ENCODE measurements at places on chromosomes 1 and 21.

GRCh38 chr1:173527151-173527826 is 50.2 kb downstream of the PRDX6 start:
- no peak for DNase-seq

- DNase-seq, result peak; percentile 55
Observed at GRCh38 chr1:228768355-228769000, 33.2 kb downstream of the RHOU start.

GRCh38 chr1:59816318-59816878 is 1.6 kb downstream of the HOOK1 start:
- DNase-seq, result no peak

- no peak for DNase-seq
Observed at GRCh38 chr1:207316141-207316540, 5.3 kb upstream of the CD55 start.

DNA sequence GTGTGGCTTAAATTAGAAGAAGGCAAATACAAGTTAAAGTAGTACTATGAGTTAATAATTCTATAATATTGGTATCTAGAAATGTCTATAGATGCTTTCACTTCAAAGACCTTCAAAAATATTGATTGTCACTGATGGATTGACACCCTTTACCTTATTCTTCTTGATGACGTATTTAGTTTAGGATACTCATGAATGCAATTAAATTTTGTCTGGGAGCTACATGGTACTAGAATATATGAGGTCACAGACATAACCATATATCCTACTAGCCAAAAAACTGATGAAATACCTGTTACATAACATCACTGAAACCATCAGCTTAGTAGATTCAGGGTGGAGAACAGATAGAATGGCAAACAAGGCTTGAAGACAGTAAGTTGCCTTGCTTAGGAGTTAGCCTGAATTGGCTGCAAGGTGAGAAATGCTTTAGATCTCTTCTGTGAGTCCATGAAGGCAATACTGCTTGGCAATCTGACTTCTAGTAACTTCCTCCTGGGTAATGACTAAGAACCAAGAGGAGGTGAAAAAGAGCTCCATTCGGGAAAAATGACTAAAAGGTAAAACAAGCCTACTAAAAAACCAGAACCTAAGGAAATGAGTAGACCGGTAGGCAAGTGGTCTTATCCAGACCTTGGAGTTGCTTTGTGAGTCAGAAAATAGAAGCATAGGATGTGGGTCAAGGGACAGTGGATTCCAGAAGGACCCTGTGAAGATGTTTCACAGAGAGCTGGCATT is 16.9 kb upstream of the ARHGAP29 start:
- no peak for DNase-seq

DNA sequence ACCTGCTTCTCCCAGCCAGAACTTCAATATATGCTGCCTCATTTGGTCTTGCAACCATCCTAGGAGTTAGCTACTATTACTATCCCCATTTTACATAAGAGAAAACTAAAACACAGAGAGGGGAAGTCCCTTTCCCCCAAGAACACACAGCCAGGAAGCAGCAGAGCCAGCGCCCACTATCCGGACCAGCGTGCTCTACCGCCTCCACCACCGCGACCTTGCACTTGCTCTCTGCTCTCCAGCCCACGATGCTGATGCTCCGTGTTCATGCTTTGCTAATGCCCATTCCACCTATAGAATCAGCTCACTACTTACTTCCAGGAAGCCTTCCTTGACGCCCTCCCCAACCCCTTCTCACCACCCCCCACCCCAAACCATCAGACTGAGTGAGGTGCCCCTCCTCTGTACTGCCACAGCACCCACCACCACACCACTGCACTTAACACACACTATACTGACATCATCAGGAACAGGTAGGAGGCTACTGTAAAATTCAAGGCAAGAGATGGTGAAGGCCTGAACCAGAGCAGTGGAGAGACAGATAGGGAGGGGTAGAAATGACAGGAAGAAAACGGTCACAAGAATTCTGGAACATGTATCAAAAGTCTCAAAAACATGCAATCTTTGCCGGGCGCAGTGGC is 9.4 kb downstream of the TMEM53 start:
- DNase-seq, result no peak

GRCh38 chr1:10188133-10188650 is 22.2 kb upstream of the KIF1B start:
- no peak for DNase-seq

- no peak for DNase-seq
Observed at GRCh38 chr1:202575918-202576653, 134.2 kb downstream of the SYT2 start.

GRCh38 chr1:170790175-170790574 is 126.2 kb downstream of the PRRX1 start:
- no peak for DNase-seq

DNA sequence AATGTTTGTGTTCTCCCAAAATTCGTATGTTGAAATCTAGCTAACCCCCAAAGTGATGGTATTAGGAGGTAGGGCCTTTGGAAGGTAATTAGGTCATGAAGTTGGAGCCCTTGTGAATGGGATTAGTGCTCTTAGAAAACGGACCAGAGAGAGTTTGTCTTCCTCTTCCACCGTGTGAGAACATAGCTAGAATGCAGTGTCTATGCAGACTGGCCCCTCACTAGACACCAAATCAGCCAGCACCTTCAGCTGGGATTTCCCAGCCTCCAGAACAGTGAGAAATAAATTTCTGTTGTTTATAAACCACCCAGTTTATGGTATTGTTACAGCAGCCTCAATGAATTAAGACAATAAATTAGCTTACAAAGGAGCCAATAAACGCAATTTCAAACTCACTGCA is 58.0 kb downstream of the KIAA0319L start:
- DNase-seq, result no peak

DNA sequence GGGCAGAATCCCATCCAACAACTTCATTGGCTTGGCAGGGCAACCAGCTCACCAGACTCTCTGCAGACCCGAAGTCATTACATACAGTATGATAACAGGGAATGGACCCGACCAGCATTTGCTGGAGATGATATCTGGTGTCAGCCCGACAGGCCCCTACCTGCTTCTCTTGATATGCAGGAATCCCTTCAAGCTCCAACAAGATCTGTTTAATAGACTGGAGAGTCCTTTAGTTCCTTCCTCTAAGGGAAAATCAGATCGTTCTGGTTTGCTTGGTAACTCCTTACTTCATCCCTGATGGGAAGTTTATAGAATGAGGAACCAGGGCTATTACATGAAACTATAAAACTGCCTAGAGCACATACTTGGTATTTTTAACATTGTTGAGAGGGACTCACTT is 61.2 kb downstream of the EDARADD start:
- no peak for DNase-seq

GRCh38 chr1:104593413-104594187 is 843.9 kb downstream of the AMY1C start:
- DNase-seq, result no peak

- DNase-seq, result no peak
Observed at GRCh38 chr1:119040489-119040888, 52.3 kb upstream of the TBX15 start.

GRCh38 chr1:48222501-48223242 is at the start of gene SLC5A9:
TSS of gene SLC5A9 (plus strand) at chr1:48222716. CDS start at chr1:48222737, 21 bp downstream.
- no peak for DNase-seq

- DNase-seq, result no peak
Observed at GRCh38 chr21:42568376-42568775, 54.7 kb downstream of the SLC37A1 start.

DNA sequence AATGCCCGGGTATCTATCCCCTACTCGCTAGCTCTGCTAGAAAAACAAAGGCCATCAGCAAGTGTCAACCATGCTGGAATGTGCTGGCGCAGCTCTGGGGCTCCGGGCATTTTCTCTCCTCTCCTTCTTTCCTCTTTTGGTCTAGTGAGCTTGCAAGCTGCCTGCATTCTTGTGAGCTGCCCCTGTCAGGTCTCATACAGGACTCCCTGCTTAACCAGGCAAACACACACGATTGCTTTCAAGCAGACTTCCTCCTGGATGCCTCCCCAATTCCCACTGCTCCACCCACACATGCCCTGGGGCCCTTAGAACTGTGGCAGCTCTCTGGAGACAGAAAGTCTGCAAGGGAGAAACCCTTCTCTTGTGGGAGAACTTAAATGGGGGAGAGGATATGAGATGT is 35.7 kb upstream of the SUCO start:
- no peak for DNase-seq

- no peak for DNase-seq
Observed at GRCh38 chr1:157652859-157653493, 47.6 kb downstream of the FCRL3 start.

DNA sequence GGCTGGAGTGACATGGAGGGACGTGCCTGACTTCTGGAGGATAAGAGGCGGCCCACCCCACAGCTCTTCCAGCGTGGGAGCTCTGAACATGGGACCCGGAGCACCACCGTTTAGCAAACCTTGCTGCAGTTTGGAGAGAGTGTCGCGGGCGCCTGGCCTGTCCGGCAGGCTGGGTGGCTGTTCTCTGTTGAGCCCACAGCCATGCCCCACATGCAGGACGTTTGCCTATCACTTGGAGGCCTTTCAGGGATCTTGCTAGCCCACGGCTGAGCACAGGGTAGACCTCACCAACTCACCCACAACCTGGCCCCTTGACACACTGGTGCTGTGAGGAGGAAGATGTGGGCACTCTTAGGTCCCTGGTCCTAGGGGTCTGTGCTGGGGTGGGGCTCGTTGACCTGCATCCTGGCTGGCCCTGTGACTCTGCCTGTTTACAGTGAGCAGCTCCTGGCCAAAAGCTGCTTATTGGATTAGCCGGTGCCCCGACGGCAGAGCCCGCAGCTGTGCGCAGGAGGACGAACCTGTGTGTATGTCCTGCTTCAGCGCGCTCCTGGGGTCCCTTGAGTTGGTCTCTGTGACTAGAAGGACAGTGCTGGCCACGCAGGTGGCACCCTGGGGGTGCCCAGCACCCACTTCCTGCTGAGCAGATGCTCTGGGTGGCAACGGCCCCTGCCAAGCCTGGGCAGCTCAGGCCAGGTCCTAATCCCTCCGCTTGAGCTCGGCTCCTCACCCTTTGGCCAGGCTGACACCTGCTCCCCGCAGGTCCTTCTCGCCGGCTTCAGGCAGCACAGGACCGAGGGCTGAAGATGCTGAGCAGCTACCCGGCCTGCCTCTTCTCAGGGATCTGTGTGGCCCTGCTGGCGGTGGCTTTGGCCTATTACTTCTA is 72.4 kb upstream of the TRAPPC10 start:
- DNase-seq, result no peak

- DNase-seq, result peak; percentile 64
Observed at GRCh38 chr1:229342656-229343569, at the start of gene CCSAP. TSS of gene CCSAP (minus strand) at chr1:229343047. CDS start at chr1:229342465, 582 bp downstream.

DNA sequence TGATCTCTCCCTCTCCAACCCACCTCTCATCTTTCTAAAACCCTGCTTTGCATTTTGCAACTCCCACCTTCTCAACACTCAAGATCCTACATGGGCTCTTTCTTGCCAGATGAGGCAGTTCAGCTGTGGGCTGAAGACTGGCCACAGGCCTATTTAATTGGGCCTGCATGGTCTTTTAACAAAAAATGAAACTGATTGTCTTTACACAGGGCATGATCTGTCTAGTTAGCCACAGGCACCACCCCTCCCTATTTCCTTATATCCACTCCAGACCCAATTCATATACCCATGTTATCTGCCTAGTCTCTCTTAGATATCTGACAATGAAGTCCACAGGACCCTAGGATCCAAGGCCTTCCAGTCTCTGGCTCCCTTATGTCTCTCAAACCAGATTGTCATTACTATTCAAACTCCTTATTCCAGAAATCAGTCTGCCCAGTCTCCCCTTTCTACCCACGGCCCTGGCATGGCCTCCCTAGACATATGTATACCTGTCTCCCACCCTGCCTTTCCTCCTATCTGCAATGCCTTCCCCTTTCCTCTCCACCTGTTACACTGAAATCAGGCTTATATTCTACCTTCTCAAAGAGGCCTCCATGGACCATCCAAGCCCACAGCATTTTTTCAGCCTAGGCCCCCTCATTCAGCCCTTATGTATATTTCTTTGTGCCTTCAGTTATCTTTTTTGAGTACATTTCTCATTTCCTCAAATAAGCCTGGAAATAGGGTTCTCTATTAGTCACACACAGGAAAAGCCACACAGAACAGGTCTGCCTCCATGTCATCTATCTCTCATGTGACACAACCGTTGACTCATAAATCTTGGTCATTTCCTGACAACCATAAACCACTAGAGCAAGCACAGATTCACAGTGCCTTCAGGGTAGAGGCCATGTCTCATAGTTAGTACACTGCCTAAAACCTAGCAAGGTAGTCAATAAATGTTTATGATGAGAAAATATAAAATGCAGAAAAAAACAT is 39.0 kb downstream of the LPAR3 start:
- DNase-seq, result no peak

GRCh38 chr1:43358746-43359693 is at the start of gene CDC20:
TSS of gene CDC20 (plus strand) at chr1:43358981. CDS start at chr1:43359216, 235 bp downstream.
- DNase-seq, result peak; percentile 97

DNA sequence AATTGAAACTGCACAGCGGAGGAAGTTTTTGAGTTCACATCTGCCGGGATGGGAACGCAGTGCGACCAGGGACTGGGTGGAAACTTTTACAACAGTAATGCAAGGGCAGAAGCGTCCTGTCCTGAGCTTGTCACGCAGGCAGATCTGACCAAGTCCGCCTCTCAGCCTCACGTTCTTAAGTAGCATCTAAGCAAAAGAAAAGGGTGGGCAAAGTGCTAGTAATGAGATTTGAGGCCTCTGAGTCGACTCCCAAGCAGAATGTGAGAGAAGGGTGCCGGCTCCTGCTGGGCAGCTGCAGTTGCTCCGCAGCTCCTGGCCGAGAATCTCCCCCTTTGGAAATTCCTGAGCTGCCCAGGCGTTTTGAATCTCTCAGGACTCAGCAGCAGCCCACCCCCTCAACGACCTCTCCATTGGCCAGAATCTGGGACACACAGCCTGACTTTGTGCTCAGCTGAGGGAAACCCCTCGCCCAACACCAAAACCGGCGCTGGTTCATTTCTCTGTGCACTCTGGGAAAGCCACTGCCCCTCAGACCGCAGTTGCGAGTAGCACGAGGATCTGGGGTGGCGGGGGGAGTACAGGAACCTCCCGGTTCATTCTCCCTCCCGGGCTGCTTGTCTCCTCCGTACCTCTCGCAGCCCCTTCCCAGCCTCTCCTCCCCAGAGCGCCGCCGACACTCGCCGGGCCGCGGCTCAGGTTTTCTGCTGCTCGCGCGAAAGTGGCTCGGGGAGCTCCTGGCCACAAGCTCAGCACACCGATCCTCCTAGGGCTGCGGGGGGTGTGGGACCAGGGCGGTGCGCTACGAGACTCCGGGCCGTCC is 913 bp upstream of the S1PR1 start:
- no peak for DNase-seq

All from NCI-H1694 treated with DMSO at 0.1 percent for 48 hours (cell line).